Activated T-helper 9 cell treated with anti-CD3 and anti-CD28 coated beads, Interleukin-2, amount 50 U/mL, for 16 hours (primary cell): ENCODE measurements at places on chromosomes 7 and 10.
A peak's percentile ranks its signal among the peaks of the same experiment; 100 is the strongest.

- no peak for DNase-seq
Measured at GRCh38 chr10:50740293-50740648, 535 bp downstream of the ASAH2B start.

- DNase-seq, result no peak
Measured at GRCh38 chr10:96656839-96657238, 63.5 kb downstream of the PIK3AP1 start.

DNA sequence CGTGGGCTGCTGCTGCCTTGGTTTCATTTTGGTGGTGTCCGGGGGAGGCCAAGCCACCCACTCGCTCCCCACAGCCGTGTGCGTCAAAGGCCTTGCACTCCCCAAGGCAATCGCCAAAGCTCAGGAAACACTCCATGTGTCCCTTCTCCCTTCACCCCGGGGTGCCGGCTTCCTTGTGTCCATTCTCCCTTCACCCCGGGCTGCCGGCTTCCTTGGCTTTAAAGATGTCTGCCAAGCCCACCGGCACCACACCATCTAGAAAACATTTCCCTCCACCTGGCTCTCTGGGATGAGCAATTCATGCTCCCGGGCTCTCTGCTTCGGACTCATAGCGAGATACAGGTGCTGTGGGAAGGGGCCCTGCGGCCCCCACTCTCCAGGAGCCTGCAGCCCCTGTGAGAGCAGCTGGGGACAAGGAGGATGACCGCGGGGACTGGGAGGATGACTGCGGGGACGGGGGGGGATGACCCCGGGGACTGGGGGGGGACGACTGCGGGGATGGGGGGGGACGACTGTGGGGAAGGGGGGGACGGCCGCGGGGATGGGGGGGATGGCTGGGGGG, 322.1 kb downstream of the DNAJB6 start:
- DNase-seq, result no peak

DNA sequence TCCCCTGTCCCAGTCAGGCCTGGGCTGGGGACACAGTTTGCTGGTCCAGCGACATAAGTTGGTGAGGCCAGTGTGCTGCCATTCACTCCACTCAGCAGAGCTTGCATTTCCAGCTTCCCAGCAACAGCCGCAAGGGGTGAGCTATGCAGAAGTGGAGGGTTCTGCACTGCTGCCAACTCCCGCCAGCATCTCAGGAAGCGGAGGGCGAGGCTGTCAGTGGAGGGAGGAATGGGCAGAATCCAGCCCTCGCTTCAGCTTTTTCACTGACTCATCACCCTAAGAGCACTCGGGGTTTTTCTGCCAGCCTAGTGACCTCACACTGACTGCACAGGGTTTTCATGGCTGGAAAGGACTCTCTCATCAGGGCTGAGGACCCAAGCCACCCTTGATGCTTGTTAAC, 625.1 kb upstream of the MKI67 start:
- no peak for DNase-seq

DNA sequence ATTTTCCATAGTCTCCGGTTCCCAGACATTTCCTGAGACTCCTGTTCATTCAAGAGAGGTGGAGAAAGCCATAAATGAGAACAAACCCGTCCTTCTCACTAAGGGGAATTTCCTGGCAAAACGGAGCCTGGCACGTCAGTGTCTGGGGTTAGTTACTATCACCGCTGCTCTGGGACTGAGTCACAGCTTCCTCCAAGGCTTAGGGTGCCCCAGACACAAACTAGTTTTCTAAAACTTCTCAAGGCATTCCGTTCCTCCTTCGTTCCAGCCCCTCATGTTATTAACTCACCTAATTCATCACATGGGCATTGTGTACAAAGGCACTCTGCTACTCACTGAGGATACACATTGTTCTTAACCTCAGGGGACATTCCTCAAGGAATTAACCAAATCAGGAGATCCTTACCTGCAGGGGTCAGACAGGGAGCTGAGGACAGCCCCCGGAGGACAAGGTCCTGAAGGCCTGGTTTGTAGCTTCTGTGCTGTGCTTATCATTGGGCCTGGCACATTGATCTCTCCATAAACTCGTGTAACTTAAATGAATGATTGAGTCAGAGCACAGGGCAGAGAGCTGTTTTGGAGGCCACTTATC, 103.0 kb upstream of the KLF6 start:
- peak; percentile 65 for DNase-seq

GRCh38 chr7:70830060-70830395, 301.9 kb upstream of the GALNT17 start:
- DNase-seq, result no peak

- no peak for DNase-seq
Measured at GRCh38 chr10:60305380-60305892, 84.2 kb downstream of the ANK3 start.
